Fibroblast of upper back skin (primary cell): ENCODE measurements at places on chromosomes 5 and 9.

DNA sequence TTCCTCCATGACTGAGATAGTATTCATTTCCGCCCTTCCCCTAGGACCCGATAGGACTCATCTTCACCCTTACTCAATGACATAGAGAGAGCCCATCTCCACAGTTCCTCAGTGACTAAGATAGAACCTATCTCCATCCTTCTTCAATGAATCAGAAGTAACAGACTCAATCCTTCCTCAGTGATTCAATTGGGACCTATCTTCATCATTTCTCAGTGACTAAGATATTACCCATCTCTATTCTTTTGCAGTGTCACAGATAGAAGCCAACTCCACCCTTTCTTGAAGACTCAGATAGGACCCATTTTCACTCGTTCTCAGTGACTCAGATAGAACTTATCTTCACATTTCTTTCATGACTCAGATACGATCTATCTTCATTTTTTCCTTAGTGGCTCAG lies 164.6 kb downstream of the FBXO4 start:
- no peak for DNase-seq

GRCh38 chr5:93793159-93793781 lies 51.9 kb upstream of the POU5F2 start:
- DNase-seq, result no peak

DNA sequence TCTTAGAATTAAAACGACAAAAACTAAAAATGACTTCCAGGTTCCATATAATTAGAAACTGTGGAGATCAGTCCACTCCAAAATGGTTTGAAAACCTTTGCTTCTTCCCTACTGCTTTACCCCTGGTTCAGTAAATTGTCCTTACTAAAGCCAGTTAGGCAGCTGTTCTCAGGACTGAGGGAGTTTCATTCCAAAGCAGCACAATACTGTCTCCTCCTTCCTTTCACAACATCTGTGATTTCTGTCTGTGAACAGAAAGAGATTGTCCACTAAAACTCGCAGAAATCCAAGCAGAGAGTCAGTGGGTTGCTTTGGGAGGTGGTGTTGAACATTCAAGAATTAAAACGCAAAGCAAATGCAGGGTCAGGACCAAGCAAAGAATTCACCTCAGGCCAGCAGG lies 740.8 kb upstream of the ZNF608 start:
- no peak for DNase-seq

- DNase-seq, result no peak
Measured at GRCh38 chr9:17907779-17908508, 329.1 kb downstream of the SH3GL2 start.

DNA sequence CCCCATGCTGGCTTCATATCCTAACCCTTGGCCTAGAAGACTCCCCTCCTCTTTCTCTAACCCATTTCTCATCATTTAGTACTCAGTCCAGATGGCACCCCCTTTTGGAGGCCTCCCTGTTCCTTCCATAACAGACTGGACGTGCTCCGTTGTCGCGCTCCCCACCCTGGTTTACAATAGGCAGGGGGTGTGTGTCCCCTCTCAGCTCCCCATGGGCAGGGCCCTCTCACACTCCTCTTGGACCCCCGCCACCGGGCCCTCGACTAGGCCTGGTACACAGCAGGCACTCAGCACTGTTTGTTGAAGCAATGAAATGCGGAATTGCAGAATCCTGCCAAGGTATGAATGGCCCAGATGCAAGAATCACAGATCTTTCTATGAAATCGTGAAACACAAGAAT lies 227.4 kb downstream of the FSTL4 start:
- DNase-seq, result no peak

GRCh38 chr9:37693260-37693659 lies 42.5 kb downstream of the FRMPD1 start:
- DNase-seq, result no peak

DNA sequence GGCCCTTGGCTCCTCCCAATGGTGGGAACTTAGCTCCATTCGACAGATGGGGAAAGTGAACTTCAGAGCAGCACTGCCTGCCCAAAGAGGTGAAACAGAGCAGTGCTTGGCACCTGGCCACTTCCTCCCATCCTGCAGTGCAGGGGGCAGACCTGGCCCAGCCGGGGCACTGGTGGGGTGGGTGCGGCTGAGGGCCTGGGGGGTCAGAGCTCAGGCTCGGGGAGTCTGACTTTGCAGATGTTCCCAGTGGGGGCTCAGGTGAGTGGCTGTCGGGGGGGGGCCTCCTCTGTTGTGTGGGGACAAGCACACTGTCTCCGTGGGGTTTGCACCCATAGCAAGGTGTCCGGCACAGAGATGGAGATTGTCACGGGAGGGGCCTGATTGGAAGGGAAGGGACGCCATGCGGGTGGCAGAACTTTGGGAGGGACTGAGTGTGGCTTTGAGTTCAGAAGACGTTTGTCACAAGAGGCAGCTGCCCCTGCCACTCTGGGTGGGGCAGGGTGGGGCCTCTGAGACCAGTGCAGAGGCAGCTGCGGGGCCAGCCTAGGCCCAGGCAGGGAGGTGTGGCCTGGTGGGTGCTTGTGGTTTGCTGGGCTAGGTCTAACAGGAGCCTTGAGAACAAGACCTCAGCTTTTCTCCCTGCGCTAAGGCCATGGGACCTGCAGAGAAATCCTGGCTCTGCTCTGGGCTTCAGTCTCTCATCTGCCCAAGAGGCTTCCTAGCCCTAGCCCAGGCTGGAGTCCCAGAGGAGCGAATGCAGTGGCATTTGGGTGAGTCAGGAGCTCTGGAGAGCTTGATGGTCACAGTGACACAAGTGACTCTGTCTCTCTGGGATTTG lies 2.5 kb downstream of the MYMK start:
- no peak for DNase-seq

DNA sequence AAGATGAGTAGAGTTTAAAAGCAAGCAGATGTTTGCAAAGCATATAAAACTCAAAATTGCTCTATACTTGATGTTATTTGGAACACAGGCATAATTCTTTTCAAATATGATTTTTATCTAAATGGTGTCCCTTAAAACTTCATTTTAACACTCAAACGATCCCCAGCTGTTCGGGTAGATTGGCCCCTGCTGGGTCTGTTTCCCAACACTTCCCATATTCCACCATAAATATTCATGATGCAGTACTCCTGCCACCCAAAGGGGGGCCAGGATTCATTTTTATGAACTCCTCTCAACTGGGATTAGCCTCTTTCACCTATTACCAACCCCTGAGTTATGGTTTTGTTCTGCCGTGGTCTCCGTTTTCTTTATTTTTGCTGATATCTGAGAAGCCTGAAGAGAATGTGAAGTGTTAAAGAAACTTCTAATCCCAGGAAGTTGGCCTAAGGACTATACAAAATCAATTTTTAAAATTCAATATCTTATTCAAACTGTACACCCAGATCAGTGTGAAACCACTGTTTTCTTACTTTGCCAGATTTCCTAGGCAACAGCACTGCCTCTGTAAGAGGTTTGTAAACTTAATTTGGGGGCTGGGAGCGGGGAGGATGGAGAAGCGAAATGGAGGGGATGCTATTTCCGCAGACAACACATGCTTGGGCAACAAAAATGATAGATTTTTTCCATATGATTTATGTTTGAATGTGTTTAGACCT lies 384.1 kb downstream of the DMRT2 start:
- DNase-seq, result no peak

DNA sequence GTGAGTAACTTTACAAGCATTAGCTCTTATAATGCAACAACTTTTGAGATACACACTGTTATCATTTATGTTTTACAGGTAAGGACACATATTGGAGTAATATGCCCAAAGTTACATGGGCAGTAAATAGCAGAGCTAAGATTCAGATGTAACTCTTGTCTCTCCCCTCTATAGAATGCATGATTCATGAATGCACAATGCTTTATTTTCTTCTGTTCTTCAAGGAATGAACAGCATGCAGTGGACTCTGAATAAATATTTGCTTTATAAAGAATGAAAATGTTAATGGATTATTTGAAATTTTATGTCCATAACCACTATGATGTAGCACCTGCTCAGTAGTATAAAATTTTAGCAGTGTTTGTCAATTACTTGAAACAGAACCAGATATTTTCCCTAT lies 629.5 kb downstream of the KCTD16 start:
- no peak for DNase-seq
